NCI-H1436 (cell line): ENCODE measurements at places on chromosomes 13 and 19.

- DNase-seq, result no peak
These were observed 1.3 kb downstream of the NR1H2 start for GRCh38 chr19:50377517-50377916.

GRCh38 chr19:32022731-32023563 is 322.5 kb upstream of the ZNF507 start:
- no peak for DNase-seq

- no peak for DNase-seq
These were observed 110.8 kb upstream of the C1QTNF9B start for GRCh38 chr13:24007979-24008620.

DNA sequence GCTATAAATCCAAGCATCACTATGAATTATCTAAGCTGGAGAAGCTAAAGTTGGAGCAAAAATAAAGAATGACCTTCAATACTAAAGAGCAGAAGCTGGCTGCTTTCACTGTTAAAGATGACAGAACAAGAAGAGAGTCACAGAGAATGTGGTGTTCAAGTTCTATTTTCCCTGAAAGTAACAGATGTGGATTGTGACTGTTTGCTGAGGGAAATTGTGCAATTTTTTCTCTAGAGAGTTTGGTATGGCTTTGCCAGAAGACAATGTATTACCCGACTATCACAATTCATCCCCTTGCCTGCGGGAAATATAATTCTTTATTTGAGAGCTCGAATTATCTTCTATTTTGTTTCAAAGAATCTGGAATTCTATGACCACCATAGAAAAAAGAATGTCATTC is 83.1 kb downstream of the TNFSF13B start:
- no peak for DNase-seq

- DNase-seq, result no peak
These were observed 501 bp downstream of the GTPBP3 start for GRCh38 chr19:17337675-17338432.

- no peak for DNase-seq
These were observed 26.6 kb upstream of the CALM3 start for GRCh38 chr19:46574533-46574932.

- peak; percentile 9 for DNase-seq
These were observed 816 bp upstream of the PRKD2 start for GRCh38 chr19:46717716-46718143.

DNA sequence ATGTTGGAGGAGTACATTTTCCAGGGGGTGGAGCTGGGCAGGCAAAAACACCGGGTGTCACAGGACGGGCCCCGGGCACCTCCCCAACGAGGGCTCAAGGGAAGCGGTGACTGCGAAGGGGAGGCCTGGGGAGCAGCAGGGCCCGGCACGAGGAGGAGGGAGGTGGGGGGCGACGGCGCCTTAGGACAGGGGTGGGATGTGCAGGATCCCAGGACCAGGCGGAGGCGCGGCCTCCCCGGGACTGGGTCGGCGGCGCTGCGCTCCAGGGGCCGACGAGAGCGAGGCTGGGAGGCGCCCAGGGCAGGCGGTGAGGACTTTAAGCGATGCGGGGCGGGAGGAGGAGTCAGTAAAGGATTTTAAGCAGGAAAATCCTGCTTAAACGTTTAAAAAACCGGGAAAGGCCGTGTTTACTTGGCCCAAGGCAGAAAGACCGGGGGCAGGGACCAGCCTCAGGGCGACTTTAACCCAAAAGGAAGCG is 427 bp downstream of the ZNF160 start:
- no peak for DNase-seq

- DNase-seq, result no peak
These were observed at the start of gene PRSS57 for GRCh38 chr19:695352-695949. PRSS57 (minus strand) TSS chr19:695452; CDS start chr19:695430, 22 bp downstream.

- no peak for DNase-seq
These were observed 7.4 kb upstream of the ZNF428 start for GRCh38 chr19:43626838-43627237.

GRCh38 chr13:72875233-72875632 is 93.3 kb downstream of the PIBF1 start:
- DNase-seq, result no peak

DNA sequence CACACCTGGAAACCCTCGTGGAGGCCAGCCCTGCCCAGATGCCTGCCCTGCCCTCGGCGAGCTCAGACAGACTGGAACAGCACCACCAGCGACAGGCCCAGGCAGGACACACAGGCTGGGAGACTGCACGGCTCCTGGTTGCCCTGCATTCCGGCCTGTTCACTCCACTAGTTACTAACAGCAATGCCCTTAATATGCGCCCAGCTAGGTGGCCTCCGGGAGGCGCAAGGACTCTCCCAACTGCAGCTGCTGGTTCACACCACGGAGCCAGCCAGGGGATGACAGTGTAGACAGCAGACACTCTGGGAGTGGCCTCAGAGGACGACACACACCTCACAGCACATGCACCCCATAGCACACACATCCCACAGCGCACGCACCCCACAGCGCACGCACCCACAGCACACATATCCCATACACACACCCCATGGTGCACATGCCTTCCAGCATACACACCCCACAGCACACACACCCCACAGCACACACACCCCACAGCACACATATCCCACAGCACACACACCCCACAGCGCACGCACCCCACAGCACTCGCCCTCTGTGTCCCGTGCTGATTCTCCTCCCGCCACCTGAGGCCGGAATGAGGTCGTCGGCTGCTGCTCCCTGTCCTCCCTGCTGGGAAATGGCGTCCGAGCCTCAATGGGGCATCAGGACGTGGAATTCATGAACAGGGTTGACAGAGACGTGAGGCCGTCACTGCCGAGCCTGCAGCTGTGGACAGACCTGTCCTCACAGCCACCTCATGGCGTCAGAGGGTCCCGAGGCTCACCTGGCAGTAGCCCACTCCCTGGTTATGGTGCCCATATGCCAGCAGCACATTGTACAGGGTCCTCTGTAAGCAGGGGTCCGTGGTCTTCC is 13.6 kb downstream of the GRTP1 start:
- no peak for DNase-seq

DNA sequence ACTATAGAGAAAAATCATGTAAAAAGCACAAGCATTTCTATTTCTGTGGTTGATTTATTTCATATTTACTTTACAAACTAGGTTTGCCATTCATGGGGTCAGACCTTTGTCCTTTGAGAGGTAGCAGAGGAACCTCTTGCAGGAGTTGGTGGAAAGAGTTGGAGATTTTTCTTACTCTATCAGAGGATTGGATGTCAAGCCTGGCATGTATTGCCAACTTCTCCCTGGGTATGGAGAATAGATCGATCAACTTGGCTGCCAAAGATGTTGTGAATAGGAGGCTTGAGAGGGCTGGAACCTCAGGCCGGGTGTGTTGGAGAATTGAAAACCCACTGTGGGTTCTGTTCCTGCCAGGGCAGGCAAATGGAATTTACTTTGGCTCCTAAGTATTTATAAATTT is 81.2 kb downstream of the WDFY2 start:
- DNase-seq, result no peak

GRCh38 chr19:35389192-35389861 is 18.5 kb downstream of the GPR42 start:
- no peak for DNase-seq

GRCh38 chr19:12075538-12076139 is 11.1 kb downstream of the ZNF844 start:
- no peak for DNase-seq

GRCh38 chr19:23823952-23824389 is 65.3 kb upstream of the ZNF681 start:
- DNase-seq, result no peak

- DNase-seq, result no peak
These were observed 5.9 kb downstream of the NFKBIB start for GRCh38 chr19:38905620-38906019.

DNA sequence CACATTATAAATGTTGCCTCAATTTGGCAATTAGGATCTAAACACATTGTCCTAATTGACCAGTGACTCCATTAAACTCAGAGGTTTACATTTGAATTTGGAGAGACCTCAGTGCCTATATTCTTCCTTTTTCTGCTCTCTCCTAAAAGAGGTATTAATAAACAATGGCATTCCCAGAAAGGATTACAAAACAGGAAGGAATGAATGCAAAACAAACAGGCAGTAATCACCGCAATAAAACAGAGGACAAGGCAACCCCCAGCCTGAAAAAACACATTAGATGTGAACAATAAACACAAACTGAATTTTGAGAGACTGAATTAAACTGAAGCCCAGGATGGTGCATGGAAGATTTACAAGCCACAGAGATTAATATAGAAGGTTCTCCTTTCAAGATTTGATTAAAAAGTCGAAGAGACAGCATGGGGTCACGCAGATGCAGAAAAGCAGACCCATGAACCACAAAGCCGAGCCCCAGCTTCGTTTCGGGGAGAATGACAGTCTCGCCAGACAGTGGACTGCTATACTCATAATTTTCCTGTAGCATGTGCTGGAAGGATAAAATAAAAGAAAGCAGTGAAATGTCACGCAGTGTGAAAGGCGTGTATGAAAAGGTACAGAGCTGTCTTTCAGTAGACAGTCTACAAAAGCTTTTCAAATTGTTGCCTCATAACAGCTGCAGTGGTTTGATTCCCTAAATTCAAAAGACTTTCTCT is 503.0 kb downstream of the LIG4 start:
- no peak for DNase-seq

- DNase-seq, result no peak
These were observed 133.6 kb downstream of the STK24 start for GRCh38 chr13:98443329-98443728.

- DNase-seq, result peak; percentile 95
These were observed 2.1 kb upstream of the SLC27A5 start for GRCh38 chr19:58513694-58514563.
